CD4-positive, alpha-beta T cell treated with Interferon alpha-2 for 1 hour (primary cell): ENCODE measurements at places on chromosomes 11 and 22.

GRCh38 chr11:45500451-45500850 is 165.0 kb downstream of the CHST1 start:
- DNase-seq = no peak

DNA sequence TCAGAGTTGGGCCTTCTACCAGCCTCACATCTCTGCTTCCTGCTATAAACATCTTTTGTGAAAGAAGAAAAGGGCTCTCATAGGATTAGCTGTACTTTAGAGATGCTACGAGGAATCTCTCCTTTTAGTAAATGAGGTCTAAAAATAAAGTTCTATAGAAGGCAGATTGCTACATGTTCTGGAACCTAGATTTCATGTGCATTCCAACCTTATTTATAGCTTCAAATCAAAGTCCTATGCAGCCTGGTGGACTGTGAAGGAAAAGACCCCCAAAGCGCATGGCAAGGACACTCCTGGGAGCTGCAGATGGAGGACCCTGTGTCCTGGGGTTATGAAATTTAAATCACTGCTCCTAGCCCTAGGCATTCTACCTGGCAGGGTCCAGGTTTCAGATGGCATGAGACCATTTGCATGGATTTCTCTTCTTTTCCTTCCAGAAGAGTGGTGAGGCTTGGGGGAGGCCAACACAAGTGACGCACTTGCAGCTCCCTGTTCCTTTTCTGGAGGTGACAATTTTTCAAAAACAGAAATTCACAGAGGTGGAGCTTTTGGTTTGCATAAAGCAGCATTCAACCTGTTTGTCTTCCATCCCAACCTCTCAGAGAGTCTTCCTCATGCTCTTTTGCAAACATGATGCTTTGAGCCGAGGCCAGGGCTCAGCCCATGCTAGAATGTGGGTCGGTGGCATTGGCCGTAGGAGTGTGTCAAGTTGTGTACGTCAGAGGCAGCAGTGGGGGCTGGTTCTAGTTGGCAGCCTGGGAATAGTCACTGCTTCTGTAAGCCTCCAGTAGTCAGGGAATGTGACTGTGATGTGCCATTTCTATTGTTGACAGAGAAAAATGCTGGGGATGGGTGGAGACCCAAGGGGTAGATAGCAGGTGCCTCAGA is 6.3 kb downstream of the CRY2 start:
- no peak for DNase-seq

DNA sequence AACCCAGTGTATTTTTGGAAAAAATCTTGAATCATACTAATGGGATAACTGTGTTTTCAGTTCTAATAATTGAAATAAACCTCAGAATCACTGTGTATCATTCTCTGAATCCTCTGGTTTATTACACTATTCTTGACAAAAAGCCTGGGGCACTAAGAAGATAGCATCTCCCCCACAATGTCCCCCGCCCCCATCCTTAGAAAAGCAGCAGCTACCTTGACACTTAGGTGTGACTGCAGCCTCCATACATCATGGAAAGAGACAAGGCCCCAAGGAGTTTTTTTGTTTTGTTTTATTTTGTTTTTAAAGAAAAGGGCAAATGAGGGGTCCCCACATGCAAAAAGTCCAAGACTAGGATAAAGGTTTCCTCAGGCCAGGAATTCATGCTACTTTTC is 124.8 kb downstream of the APOL5 start:
- no peak for DNase-seq

- no peak for DNase-seq
These were observed 17.8 kb downstream of the BBOX1 start for GRCh38 chr11:27058456-27058855.

- no peak for DNase-seq
These were observed 37.0 kb downstream of the KREMEN1 start for GRCh38 chr22:29109822-29110221.

- DNase-seq = no peak
These were observed 3.1 kb downstream of the ARHGAP1 start for GRCh38 chr11:46697303-46697702.

- no peak for DNase-seq
These were observed 501.9 kb downstream of the BRD1 start for GRCh38 chr22:49325531-49326395.

DNA sequence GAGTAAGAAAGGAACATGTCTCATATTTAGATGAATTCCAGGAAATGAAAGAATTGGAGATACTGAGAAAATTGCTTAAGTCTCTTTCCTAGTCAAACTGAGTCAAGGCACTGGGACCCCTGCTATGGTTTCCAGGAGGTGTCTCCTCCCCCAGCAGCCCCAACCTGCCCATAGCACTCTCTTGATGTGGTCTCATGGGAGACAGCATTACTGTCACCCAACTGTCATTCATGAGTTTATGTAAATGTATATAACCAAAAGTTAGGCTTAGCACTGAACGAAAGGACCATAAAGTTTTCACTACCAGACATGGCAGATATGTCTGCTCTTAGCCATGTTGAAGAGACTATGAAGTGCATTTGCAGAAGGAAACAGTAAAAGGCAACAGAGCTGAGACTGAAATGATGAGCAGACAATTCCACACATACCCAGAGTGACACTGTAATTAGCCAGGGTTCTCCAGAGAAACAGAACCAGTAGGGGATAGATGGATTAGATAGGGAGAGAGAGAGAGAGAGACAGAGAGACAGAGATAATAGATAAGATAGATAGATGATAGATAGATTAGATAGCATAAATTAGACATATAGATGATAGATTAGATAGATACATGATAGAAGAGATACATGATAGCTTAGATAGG is 328.1 kb downstream of the BRD1 start:
- DNase-seq = no peak

DNA sequence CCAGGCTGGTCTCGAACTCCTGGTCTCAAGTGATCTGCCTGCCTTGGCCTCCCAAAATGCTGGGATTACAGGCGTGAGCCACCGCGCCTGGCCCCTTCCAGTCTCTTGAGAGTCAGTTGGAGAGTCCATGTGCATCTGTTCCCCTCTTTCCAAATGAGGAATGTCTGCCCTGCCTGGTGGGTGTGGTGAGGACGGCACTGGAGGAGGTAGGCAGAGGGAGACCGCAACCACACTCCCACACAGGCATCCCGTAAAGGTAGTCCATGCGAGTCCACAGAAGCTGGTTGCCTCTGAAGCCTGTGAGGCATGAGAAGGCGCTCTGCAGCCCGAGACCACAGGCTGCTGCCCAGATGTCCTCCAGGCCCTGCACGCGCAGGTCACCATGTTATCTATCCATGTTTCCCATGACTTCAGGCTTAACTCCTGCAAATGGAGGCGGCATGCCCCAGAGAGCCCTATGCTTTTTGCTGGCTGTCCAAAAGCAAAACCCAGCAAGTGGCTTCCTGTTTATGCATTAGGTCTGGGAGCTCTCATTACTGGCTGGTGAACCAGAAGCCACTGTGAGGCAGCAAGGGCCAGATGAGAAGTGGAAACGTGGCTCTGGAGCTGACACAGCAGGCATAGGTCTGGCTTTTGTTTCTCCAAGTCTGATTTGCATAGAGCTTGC is 43.4 kb downstream of the GRIK4 start:
- DNase-seq = no peak

GRCh38 chr11:12411806-12412727 is 34.7 kb downstream of the PARVA start:
- peak; percentile 12 for DNase-seq

DNA sequence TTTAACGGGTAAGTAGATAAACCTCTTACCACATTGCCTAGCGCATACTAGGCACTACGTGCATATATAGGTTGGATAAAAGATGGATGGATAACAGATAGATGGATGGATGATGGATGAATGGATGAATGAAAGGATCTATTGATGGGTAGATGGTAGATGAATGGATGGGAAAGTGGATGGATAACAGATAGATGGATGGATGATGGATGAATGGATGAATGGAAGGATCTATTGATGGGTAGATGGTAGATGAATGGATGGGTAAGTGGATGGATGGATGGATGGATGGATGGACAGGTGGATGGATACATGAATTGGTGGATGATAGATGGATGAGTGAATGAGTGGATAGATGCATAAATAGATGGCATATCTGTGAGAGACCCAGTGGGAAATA is 555.0 kb downstream of the MN1 start:
- DNase-seq = no peak
